NB4 (cell line): ENCODE measurements at places on chromosomes 12 and 14.

- DNase-seq: peak; percentile 39
These were observed 63.6 kb downstream of the HELB start for GRCh38 chr12:66365718-66366490.

DNA sequence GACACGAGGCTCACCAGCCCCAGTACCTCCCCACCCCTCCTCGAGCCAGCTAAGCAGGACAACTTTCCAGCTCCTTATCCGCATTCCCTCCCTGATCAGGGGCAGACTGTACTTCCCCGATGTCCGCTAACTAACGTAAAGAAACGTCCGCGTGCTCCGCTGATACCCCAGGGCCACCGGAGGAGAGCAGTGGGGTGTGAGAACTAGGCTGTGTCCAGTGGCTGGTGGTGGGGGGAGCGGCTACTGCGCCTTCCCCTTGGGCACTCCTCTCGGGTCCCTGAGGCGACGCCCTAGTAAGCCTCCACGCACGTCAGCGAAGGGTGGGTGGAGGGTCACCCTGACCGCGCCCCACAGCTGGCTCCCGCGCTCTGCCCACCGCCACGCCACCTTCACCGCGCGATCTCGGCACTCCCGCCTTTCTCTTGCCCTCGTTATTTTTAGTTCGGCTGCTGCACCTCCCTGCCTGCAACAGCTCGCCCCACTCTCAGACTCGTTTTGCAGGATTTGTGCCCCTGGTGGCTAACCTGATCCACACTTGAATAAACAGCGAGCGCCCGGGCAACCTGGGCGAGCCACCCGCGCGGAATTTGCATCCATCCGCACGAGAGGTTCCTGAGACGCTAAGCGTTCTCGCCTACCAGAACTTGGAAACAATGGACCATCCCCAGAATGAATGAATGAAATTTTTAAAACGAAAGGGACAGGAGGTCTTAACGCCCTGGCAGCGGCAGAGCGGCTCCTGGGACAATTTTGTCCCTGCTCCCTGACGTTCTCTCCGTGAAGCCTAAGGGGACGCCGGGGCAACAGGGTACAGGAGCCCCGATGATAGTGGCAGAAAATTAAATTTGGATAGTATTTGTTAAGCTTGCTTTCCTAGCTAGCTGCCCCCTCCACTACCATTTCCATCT lies 6.9 kb upstream of the BMP4 start:
- DNase-seq: no peak

- DNase-seq: no peak
These were observed 49.4 kb downstream of the ABCC9 start for GRCh38 chr12:21891751-21892217.

DNA sequence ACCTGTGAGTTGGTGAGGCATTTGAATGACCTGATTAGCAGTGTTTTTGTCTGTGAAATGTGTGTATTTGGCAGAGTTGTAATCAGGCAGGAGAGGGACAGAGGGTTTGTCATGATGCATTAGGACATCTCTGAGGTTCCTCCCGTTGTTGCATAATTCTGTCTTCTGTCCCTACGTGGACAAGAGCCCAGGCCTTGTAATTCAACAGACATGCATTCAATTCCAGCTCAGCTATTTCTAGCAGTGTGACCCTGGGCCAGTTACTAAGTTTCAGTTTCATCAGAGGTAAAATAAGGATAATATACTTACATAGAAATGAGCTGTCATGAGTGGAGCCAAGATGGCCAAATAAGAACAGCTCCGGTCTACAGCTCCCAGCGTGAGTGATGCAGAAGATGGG lies 208.6 kb downstream of the SLC38A4 start:
- DNase-seq: peak; percentile 10
